CD4-positive, alpha-beta memory T cell (primary cell): ENCODE measurements at places on chromosomes 7 and 10.

DNA sequence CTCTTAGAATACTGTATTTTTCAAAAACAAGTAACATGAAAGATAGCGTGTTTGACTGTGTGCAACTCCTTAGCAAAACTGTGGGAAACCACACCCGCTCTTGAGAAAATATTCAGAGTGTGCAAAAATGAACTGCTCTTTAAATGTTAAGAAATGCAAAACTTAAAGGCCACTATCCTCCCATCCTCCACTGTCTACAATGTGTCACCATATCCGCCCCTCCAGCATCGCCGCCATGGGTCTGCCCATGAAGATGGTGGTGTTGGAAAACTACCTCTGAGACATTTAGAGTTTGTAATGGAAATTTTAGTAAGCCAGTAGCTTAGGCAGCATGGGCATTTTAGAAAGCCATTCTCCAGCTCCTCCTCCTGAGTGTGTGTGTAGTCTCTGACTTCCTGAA, 20.1 kb upstream of the NMT2 start:
- DNase-seq: no peak

DNA sequence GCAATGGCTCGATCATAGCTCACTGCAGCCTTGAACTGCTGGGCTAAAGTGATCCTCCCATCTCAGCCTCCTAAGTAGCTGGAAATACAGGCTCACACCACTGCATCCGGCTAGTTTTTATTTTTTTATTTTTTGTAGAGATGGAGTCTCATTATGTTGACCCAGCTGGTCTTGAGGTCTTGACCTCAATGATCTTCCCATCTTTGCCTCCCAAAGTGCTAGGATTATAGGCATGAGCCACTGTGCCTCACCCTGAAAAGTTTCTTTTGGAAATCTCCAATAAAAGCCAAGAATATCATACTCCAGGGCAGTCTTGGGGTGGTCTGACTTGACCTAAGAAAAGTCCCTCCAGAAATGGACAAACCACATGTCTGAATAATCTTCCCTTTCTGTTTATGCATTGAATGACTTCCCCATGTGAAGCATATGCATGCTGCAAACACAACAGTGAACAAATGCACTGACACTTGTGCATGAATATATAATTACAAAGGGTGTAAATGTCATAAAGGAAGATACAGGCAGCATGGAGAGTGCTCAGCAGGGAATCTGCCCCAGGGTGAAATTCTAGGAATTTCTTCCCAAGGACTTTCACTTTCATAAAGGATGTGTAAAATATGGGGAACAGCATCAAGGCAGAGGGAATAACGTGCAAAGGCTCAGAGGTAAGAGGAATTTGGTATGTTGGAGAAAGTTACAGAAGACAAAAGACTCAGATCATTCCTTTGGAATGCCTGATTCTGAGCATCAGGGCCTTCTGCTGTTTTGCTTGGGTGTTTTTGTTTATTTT, 142.4 kb upstream of the LYZL1 start:
- no peak for DNase-seq

DNA sequence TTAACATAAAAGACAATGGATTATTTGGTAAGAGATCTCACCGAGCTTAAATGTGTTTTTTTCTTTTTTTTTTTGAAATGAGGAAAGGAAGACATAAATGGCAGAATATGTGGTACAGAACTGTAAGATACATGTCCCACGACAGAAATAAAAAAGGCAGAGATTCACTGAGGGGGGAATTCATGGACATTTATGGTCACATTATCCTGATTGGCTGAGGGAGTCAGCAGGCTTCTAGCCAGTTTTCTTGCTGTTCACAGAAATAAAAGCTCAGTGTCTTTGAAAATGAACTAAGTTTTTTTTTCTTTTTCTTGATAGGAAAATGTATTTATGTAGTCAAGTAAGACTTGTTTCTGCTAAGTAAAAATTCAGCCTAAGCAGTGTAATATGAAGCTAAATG, 8.2 kb upstream of the FAS start:
- no peak for DNase-seq

DNA sequence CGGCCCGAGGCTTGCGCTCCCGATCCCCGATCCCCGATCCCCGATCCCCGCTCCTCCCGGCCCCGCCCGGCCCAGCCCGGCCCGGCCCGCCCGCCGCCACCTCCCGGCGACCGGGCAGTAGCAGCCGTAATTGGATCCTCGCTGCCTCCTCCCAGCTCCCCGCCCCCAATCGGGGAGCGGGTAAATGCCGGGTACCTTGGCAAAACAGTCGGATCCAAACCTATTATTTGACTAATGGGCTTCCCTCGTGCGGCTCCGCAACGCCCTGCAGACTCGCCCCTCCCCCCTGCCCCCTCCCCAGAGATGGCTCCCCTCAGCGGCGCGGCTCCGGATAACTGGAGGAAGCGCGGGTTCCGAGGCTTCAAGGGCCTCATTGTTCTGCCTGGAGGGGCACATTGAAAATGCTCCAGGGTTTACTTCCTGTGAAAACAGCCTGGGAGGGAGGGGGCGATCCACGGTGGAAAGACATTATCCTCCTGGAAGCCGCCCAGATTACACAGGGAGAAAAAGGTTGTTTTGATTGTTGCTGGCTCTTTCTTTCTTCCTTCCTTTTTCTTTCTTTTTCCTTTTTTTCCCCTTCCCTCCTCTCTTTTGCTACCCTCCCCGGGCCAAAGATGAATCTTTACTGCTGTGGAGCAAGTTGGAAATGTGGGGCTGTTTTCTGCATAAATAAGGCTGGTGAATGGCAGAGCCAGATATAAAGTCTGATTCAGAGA, 94.7 kb upstream of the ZMIZ1 start:
- peak; percentile 36 for DNase-seq

DNA sequence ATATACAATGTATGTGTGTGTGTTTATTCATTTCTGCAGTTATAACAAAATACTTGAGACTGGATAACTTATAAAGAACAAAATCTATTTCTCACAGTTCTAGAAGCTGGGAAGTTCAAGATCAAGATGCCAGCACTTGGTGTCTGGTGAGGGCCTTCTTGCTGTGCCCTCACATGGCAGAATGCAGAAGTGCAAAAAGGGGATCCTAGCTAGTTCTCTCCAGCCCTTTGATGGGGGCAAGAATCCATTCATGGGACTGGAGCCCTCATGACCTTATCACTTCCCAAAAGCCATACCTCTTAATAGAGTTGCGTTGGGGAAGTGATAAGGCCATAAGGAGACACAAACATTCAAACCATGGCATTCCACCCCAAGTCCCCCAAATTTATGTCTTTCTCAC, 8.4 kb downstream of the GRB10 start:
- DNase-seq: no peak

- no peak for DNase-seq
Measured at GRCh38 chr10:4066581-4067390, 281.8 kb upstream of the KLF6 start.

- DNase-seq: no peak
Measured at GRCh38 chr7:89500084-89500483, 654.2 kb upstream of the STEAP1 start.

- DNase-seq: no peak
Measured at GRCh38 chr7:117145333-117145732, 177.5 kb downstream of the WNT2 start.

DNA sequence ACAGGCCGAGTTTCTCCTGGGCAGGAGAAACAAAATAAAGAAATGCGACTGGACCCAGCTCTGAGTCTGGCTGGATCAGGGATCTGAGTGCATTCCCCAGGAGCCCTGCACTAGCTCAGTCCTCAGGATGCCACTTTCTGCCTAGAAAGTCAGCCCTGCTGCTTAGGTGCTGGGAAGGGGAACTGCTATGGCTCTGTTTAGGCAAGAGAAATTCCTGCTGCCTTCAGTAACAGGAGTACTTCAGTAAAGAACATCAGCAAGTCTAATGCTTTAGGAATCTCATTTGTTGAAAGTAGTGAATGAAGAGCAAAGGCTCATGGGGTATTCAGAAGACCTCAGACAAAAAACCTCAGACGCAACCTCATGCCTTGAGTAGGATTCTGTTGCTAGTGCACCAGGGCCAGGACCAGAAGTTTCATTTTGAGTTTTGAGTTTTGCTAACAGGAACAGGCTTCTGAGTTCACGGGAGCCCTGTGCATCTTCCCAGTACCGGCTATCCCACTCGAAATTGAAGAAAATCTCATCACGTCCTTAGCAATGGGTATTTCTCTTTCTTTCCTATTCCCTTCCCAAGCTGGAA, 170.8 kb upstream of the CDCA7L start:
- no peak for DNase-seq

DNA sequence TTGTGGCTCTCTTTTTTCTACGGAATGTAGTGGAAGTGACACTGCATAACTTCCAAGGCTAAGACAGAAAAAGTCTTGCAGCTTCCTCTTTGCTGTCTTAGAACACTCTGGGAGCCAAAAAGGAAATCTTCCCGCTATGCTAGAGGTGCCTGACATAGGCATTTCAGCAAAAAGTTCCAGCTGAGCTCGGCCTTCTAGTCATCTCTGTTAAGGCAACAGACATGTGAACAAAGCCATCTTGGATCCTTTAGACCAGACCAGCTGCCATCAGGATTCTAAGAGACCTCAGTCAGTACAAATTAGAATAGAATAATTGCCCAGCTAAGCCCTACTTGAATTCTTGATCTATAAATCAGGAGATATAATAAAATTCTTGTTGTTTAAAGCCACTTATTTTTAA, 16.3 kb upstream of the COL1A2 start:
- DNase-seq: no peak

GRCh38 chr10:92572362-92573090, 1.4 kb downstream of the IDE start:
- DNase-seq: no peak

GRCh38 chr7:82164813-82165212, 278.8 kb downstream of the CACNA2D1 start:
- no peak for DNase-seq

DNA sequence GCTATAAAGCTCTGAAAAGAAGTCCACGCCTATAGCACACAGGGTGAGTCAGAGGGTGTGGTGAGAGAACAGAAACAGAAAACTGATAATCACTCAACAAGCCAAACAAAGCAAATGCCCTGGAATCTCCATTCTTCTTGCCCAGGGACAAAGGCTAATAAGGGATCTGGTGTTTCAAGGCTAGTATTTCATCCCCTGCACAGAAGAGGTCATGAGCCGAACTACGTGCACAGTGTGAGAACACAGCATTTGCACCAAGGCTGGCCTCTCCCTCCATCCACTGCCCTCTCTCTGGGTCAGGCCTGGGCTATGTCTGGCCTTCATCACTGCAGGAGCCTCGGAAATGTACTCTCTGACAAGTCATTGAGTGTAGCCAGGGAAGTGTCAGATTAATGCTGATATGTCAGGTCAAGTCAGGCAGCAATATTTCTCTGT, 42.7 kb downstream of the PRR15 start:
- no peak for DNase-seq

DNA sequence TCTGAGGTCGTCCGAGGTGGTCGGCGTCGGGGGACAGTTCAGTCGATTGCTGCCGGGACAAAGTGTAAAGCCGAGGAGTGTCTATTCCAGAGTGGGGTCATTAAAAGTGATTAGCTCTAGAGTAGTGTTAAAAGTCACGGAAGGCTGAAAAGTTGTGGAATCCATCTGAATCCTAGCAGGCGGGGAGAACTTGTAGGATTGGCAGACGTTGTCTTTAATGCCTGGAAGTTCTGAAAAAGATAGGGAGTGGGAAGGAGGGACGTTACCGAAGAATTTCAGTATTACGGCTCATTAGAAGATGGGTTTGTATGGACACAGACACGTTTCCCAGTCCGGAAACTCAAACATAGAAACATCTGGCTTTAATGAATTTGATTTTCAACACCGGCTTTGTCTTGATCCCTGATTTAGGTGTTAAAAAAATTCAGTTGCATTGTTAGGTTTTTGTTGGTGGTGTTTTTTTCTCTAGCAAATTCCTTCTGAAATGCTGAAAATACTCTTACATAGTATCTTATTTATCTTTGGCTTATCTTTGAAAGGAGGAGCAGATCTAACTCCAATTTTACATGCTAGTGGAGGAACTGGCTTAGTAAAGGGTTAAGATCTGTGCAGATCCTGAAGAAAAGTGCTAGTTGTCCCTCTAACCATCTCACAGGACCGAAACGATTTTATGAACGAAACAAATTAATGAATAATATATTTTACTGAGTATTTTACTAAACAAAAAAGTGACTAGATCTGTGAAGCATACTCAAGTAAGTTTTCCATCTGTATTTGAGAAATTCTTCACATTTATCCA, 900 bp downstream of the MKLN1 start:
- no peak for DNase-seq

GRCh38 chr7:5545222-5545914, 121.7 kb upstream of the TNRC18 start:
- no peak for DNase-seq

DNA sequence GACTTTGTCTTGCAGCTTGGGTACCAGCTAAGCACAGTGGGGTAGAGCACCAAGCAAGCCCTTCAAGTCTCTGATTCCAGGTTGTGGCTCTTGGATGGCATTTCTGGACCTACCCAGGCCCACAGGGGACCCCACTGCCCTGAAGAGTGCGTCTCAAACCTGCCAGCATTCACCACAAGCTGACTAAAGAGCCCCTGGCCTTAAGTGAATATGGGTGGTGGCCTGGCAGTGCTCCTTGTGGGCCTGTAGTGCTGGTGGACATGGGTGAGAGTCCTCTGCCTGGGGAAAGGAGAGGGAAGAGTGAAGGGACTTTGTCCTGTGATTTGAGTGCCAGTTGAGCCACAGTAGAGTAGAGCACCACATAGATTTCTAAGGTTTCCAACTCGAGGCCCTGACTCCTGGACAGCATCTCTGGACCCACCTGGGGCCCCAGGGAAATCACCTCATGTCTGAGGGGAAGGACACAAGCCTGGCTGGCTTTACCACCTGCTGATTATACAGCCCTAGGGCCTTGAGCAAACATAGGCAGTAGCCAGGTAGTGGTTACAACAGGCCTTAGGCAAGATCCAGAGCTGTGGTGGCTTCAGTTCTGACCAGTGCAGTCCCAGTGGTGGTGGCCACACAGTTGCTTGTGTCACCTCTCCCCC, 23.7 kb downstream of the GSDME start:
- DNase-seq: no peak

DNA sequence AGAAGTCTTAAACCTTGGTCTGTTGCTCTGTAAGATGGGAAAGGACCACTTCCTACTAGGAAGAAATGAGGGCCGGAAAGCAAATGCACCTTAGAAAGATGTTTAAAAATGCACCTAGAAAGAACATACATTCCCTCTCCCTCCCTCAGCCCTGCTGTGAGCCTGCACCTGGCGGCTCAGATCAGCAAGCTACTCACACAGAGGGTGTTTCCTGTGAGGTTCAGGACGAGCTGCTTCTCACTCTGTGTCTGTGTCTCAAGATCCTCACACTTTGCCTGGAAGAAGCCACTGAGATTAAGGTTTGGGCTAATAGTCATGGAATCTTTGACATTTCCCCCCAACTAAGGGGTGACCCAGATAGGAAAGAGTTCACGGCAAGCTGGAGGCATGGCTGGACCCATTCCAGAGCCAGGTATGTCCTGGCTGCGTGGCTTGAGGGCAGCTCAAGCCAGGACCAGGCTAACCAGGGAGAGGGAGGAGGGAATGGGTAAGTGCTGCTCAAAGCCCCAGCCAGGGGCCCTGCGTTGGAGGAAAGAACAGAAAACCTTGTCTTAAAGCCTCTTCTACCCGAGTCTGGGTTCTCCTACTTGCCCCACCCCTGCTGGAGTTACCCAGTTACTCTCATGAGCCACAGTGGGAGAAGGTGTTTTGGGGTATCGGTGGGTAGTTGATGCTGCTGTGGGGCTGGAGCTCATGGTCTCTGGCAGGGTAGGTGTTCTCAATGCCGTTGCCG, 47.5 kb downstream of the PODXL start:
- DNase-seq: no peak

GRCh38 chr10:131820626-131821025, 80.2 kb upstream of the PPP2R2D start:
- no peak for DNase-seq
